Activated effector memory CD4-positive, alpha-beta T cell treated with Interleukin-2 at 50 U/mL for 16 hours (primary cell): ENCODE measurements at places on chromosomes 16 and 17.

DNA sequence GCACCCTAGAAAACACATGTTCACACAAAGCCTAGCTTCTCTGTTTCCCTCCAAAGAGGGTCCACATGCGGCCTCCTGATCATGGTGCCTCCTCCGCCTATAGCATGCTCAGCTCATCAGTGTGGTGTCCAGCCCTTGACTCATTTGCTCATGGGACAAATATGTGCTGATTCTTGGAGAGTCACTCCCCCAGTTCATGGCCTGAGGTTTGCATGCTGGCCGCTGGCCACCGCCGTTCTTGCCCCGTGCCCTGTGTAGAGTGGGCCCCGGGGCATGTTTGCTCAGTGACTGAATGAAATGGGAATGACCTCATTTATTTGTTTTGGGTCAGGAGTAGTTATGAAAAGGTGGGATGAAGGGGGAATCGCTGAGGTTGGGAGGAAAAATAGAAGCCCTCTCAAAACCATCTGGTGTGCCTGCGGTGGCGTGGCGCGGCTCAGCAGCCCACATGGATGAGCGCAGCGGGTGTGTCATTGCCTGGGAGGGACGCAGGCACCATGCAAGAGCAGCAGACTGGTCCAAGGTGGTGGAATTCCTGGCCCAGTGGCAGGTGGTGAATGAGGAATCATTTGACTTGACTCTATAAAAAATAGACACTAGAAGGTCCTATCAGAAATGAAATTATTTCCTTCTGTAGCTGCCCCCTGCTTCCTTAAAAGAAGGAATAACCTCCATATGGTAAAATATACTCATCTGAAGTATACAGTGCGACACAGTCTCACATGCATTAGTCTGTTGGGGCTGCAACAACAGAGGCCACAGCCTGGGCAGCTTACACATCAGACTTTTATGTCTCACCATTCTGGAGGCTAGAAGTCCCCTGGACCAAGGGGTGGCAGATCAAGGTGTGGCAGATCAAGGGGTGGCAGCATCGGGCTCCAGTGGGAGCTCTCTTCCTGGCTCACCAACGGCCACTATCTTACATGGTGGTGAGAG, 31.7 kb downstream of the CRISPLD2 start:
- no peak for DNase-seq

DNA sequence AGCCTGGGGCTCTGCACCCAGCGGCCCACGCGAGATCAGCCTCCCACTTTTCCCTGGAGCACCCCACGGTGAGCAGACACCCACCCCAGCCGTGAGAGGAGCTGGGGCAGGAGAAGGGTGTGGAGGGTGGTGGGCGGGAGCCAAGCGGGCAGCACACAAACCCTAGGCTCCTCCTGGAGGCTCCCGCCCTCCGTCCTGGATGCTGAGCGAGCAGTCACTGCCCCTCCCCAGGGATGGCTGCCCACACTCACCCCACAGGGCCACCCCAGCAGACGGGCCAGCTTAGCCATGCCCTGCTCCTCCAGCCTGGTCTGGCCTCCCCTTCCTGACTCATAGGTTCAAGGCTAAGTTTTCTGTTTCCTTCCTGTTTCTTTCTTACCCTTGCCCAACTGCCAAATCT, 15.7 kb upstream of the ABCC3 start:
- no peak for DNase-seq

GRCh38 chr16:47925811-47926460, 229.9 kb downstream of the ABCC12 start:
- no peak for DNase-seq

- no peak for DNase-seq
Observed at GRCh38 chr16:28100810-28101532, 37.5 kb upstream of the GSG1L start.

- DNase-seq: no peak
Observed at GRCh38 chr17:46044286-46044928, 45.4 kb downstream of the STH start.
